Activated naive CD8-positive, alpha-beta T cell treated with anti-CD3 and anti-CD28 coated beads for 36 hours (primary cell): ENCODE measurements at places on chromosomes 4 and X. TPM values are rescaled to one million over a fixed set of nuclear protein-coding genes. Genes with fewer than 3 reads are reported as not detected.

VCX3B gene
- not detected for total RNA-seq

- H3K4me1 ChIP-seq, result peaks cover 9% of the 10 kb centered on the region
- no peak for DNase-seq
- H3K4me3 ChIP-seq, result no peak overlapping the region
- H3K27me3 ChIP-seq, result no peaks in the 10 kb centered on the region
These were observed 595.2 kb downstream of the MID1IP1 start for GRCh38 chrX:39396358-39396995.

DNA sequence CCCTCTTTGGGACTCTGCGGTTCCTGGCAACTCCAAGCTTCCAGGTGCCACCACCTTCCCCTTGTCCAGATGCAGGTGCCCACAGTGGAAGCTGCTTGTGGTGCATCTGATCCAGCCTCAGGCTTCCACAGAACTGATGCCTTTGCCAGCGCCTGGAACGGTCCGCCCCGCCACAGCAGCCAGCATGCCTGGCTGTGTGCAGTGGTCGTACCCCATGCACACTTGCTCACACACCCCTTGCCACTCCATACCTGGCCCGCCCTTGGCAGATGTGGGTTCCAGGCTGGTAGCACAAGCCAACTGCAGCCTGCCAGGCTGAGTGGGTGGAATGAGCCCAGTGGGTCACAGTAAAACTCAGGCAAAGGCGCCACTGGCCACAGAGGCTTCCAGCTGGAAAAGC lies 240.5 kb downstream of the PPP4R3C start:
- H3K4me3 ChIP-seq, result no peak overlapping the region
- no peak overlapping the region for H3K27ac ChIP-seq
- H3K27me3 ChIP-seq, result no peaks in the 10 kb centered on the region
- no peak for DNase-seq
- no peaks in the 10 kb centered on the region for H3K36me3 ChIP-seq
- H3K4me1 ChIP-seq, result no peaks in the 10 kb centered on the region

RNF212 gene
- total RNA-seq, result 3.8 TPM

CCSER1 gene
- 0.29 TPM for total RNA-seq

- peak overlapping the region; percentile 38 for H3K27ac ChIP-seq
- no peaks in the 10 kb centered on the region for H3K36me3 ChIP-seq
- DNase-seq, result no peak
- no peaks in the 10 kb centered on the region for H3K4me1 ChIP-seq
These were observed 225.4 kb downstream of the ARHGAP24 start for GRCh38 chr4:85700362-85700761.

RRH gene
- not detected for total RNA-seq

DNA sequence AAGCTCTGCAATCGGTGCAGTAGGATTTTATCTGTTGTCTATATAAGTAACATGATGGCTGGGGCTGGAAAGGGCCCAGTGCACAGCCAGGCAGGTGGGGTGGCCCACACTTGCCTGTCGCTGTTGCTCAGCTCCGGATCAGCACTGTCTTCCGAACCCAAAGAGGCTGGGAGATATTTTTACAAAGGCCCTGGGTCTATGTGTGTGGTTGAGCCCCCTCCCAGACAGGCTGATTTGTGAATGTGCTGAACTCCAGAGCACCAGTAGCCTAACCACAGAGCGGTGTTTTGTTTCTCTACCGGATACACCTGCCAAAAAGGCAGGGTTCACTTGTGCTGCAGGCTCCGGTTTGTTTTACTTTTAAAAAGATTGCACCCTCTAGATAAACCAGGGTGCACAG lies 33.5 kb upstream of the CHRNA9 start:
- H3K4me1 ChIP-seq, result peaks cover 80% of the 10 kb centered on the region
- peaks cover 13% of the 10 kb centered on the region for H3K36me3 ChIP-seq

DNA sequence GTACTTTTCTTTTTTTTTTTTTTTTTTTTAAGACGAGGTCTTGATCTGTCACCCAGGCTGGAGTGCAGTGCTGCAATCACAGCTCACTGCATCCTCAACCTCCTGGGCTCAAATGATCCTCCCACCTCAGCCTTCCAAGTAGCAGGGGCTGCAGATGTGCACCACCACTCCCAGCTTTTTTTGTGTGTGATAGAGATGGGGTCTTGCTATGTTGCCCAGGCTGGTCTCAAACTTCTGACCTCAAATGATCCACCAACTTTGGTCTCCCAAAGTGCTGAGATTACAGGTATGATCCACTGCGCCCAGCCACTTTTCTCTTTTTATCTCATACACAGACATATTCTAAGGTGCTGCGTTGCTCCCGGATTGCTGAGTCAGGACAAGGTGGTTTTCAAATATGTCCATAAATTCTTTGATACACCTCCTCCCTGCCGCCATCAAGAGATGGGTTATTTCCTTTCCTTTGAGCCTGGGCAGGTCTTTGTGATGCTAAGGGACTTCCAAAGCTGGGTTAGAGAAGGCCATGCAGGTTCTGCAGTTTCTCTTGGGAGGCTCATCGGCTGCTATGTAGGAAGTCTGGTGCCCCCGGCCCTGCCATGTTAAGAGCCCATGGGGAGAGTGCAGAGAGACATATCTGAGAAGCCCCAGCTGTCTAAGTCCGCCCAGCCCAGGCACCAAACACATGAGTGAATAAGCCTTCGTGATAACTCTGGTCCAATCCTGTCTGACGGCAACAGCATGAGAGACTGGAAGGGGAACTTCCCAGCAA lies 8.4 kb upstream of the PLA2G12A start:
- H3K27me3 ChIP-seq, result peaks cover 4% of the 10 kb centered on the region
- no peak overlapping the region for H3K4me3 ChIP-seq
- no peaks in the 10 kb centered on the region for H3K36me3 ChIP-seq
- H3K4me1 ChIP-seq, result no peaks in the 10 kb centered on the region
- H3K27ac ChIP-seq, result no peak overlapping the region

- H3K4me1 ChIP-seq, result no peaks in the 10 kb centered on the region
- H3K27ac ChIP-seq, result no peak overlapping the region
- no peak overlapping the region for H3K4me3 ChIP-seq
- DNase-seq, result no peak
- no peaks in the 10 kb centered on the region for H3K27me3 ChIP-seq
These were observed 169.2 kb downstream of the GRIA2 start for GRCh38 chr4:157389741-157390140.

TCEAL7 gene
- total RNA-seq, result not detected

CPZ gene
- not detected for total RNA-seq

PABPC4L gene
- total RNA-seq, result not detected

CCDC149 gene
- total RNA-seq, result not detected

POU3F4 gene
- total RNA-seq, result not detected

- no peak overlapping the region for H3K27ac ChIP-seq
- no peak overlapping the region for H3K4me3 ChIP-seq
- DNase-seq, result peak; percentile 0
- H3K4me1 ChIP-seq, result no peaks in the 10 kb centered on the region
- no peaks in the 10 kb centered on the region for H3K36me3 ChIP-seq
These were observed 302.3 kb upstream of the IGFBP7 start for GRCh38 chr4:57412259-57413054.

DNA sequence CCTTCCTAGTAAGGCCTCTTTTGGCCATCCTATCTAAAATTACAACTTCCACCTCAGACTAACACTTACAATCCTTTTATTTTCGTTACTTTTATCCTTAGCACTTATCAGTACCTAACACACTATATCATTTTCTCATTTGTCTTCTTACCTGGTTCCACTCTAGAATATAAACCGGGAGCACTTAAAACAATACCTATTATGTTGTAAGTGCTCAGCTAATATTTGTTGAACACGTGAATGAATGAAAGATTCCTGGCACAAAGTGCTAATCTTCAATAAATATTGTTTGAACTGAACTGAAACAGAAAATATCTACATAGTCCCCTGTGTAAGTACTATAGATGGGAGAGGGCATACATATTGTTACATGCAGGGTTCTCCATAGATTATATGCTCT lies 14.4 kb downstream of the MGARP start:
- H3K36me3 ChIP-seq, result no peaks in the 10 kb centered on the region
- H3K4me3 ChIP-seq, result no peak overlapping the region
- peaks cover 19% of the 10 kb centered on the region for H3K4me1 ChIP-seq
- no peak overlapping the region for H3K27ac ChIP-seq
- no peak for DNase-seq
